ENCODE measurements at places on chromosomes 7 and 10. TPM values are rescaled to one million over a fixed set of nuclear protein-coding genes. Genes with fewer than 3 reads are reported as not detected.

Gene FAM25G
- total RNA-seq, result not detected

Gene CARD11
- 1.9 TPM for total RNA-seq

Gene PPP1R17
- not detected for total RNA-seq

Gene TMEM270
- total RNA-seq, result not detected

Gene HOXA6
- total RNA-seq, result 7.6 TPM

Gene GJD4
- total RNA-seq, result not detected

Gene TBXAS1
- 24.5 TPM for total RNA-seq

Gene HOXA5
- total RNA-seq, result 11.8 TPM

Gene SPDYE9
- total RNA-seq, result not detected

Gene FRA10AC1
- total RNA-seq, result 24.8 TPM

Gene SRGN
- 230 TPM for total RNA-seq

Gene NEBL
- 2.8 TPM for total RNA-seq

Gene CYP3A7
- not detected for total RNA-seq

Gene ZNF425
- total RNA-seq, result 1.0 TPM

Gene LBX1
- not detected for total RNA-seq

Gene CDH23
- 16.6 TPM for total RNA-seq

Gene SPOCK2
- 7.3 TPM for total RNA-seq

Gene ASIC3
- 1.7 TPM for total RNA-seq

Gene GNGT1
- total RNA-seq, result not detected

Gene GALNT17
- total RNA-seq, result 5.8 TPM

Gene TMEM106B
- 41.4 TPM for total RNA-seq

Gene RBM17
- 94.1 TPM for total RNA-seq

Gene CTAGE4
- 4.3 TPM for total RNA-seq

Gene ADAP1
- 11.9 TPM for total RNA-seq

Measured in aorta (tissue), 5 donors.